ENCODE measurements at places on chromosomes 11 and 22. TPM values are rescaled to one million over a fixed set of nuclear protein-coding genes. Genes with fewer than 3 reads are reported as not detected.

LINC01488 gene
- not detected for total RNA-seq

OR4D5 gene
- not detected for total RNA-seq

FAM180B gene
- total RNA-seq: 0.16 TPM

GAS2L1 gene
- 7.3 TPM for total RNA-seq

CARD18 gene
- not detected for total RNA-seq

MYO7A gene
- total RNA-seq: 0.47 TPM

GPHA2 gene
- total RNA-seq: not detected

SLC25A17 gene
- 32.1 TPM for total RNA-seq

OR52K1 gene
- not detected for total RNA-seq

EXPH5 gene
- total RNA-seq: 3.1 TPM
